ENCODE measurements at places on chromosomes 2 and 18.
A peak's percentile ranks its signal among the peaks of the same experiment; 100 is the strongest.

- DNase-seq, result no peak
Measured at GRCh38 chr18:36152781-36153180, 23.1 kb downstream of the ELP2 start.

DNA sequence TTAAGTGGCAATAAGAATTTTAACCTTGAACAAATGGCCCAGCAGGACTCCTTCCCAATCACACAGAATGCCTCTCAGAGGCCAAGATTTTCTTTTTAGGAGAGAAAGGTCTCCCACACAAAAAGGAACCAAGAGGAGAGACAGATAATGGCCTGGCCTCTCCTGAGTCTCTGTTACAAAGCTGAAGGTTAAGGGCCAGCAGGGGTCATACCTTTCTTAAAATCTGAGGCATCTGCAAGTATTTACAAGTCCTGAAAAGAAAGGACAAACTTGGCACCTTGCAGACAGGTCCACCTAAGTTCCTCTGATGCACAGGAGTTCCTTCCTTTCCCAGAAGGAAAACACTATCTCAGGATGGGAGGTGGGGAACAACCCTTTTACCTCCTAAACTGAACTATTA lies 142.3 kb downstream of the TMEM163 start:
- no peak for DNase-seq

GRCh38 chr2:18117592-18117991 lies 239.1 kb downstream of the KCNS3 start:
- DNase-seq, result no peak

- DNase-seq, result no peak
Measured at GRCh38 chr2:196468394-196468793, 171.1 kb upstream of the CCDC150 start.

DNA sequence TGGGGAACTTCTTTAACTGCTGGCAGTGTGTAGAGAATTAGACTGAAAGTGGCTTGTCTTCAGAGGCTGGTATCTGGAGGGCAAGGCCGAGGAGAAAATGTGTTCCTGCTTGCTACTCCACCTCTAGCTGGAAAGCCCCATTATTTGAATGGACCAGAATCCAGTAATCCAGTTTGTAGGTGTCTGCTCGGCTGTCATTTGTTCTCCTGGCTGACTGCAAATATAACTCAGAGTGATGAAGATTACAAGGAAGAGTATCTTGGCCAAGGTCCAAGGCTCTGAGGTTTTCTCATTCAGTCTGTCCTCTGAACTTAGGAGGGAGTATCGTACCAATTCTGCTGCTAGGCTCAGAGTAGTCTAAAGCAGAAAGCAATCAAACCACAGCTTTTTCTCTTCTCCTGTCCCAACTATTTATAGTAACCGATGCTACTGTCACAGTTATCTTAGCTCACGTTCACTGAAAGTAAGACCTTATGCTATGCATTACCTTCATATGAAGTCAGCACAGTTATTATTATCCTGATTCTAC lies 228.6 kb downstream of the SETBP1 start:
- DNase-seq, result no peak

DNA sequence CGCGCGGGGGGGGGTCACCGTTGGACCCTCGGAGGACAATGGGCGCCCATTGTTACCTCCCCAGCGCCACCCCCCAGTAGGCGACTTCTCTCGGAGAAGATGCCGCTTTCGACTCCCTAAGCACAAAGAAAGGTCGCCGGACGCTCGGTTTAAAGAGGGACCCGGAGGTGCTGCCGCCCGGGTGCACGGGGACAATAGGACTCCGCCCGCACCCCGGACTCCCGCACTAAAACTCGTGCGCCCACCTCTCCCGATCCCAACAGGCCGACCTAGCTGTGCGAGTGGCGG lies 318 bp upstream of the CDC42EP3 start:
- no peak for DNase-seq

GRCh38 chr2:31675485-31675901 lies 94.8 kb upstream of the SRD5A2 start:
- DNase-seq, result no peak

DNA sequence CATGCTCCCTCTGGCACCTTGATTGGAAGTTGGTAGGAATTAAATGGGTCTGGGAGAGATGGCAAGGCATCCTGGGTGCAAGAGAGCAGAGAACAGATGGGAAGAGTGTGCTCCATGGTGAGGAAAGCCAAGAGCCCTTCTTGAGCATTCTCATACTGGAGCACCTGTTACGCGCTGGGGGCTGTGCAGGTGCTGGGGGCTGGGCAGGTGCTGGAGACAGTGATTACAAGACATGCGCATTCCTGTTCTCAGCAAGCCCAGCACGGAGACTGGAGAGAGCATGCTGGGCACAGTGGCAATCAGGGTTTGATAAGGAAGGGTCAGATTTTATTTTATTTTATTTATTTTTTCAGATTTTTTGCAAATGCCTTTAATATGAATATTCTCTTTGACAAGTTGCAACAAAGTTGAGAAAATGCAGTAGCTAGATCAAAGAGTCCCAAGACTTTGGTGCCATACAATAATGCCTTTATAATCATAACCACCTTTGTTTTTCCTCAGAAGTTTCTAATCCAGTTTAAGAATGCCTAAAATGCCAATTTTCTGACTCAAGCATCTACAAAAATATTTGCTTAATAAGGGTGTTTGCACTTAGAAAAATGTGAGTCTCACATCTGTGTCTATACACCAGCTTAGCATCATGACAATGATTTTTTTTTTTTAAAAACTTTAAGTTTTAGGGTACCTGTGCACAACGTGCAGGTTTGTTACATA lies 193.3 kb downstream of the RNF152 start:
- DNase-seq, result no peak

DNA sequence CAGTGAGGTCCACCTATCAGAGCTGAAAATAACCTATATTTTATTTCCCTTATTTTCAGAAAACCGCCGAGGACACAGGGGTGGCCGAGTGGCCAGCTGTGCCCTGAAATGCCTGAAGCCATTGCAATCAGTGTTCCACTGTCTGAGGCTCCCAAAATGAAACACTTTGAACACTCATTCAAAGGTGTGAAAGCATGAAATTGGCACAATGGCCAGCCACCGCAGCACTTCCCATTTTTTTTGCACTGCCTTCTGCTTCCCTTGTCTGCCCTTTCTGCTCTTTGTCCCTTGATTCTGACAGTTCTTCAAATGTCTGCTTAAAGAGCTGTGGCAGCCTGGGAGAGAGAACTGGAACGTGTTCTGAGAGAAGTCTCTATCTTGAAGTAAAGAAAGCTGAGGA lies 1127.5 kb upstream of the CELF4 start:
- DNase-seq, result no peak

DNA sequence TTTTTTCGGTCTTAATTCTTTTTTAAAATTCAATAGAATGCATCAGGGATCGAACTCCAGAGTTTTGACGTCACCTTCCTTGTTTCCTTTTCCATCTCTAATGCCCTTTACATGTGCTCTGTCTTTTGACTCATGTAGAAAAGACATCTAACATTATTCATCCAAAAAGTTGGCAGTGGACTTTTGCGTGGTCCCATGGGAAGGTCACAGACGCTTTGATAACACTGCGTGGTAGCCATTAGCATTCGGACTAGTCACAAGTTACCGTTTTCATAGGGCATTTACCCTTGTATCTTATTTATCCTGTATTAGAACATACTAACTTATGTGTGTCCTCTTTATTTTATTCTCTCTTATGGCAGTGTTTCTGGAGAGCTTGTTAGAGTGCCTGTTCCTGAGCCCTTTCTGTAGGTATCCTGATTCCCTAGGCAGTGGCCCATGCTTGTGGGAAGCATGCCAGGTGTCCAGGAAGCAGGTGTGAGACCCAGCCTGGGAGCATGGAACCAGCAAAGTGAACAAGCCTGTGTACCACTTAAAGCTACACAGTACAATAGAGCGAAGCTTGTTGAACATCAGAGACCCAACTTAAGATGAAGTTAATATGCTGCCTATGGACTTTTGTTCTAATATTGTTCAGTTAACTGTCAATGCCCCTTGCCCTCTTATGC lies 73.6 kb upstream of the RBM44 start:
- no peak for DNase-seq

- no peak for DNase-seq
Measured at GRCh38 chr18:48328473-48329210, 80.5 kb downstream of the ZBTB7C start.

- no peak for DNase-seq
Measured at GRCh38 chr18:74577019-74577418, 20.7 kb upstream of the ZNF407 start.

- no peak for DNase-seq
Measured at GRCh38 chr2:48282161-48282680, 247.7 kb upstream of the STON1 start.

GRCh38 chr2:159153463-159153862 lies 133.0 kb downstream of the WDSUB1 start:
- no peak for DNase-seq

DNA sequence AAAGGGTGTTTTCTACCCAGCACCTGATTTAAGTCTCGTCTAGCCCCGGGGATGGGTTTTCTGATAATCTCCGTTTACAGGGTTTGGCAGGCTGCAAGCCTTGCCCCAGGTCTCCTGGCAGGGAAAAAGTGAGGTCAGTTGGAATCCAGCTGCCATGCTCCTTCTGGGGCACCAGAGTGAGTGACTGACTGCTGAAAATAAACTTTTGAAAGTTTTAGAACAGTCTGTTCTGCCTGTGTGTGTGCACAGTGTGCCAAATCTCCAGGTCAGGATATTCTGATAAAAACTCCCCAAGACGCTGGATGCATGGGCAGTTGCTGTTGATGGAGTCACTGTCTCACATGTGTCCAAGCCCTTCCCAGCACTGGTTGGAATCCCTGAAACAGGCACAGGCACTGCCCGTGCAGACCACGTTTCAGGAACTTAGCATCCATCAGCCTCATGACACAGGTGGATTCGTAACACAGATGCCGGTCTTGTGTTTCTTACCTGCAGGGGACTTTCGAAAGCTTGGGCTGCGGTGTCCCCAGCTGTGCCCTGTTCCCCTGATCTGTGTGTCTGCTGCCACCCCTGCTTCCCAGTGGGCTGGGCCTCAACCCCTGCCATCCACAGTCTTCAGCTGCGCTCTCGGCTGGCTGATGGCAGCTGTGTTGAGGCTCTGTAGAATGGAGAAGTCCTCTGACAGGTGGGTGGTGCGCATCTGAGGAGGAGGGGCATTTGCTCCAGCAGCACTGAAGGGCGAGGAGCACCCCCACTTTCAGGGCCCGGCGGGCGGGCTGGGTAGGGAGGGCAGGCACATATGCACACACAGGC lies 65.0 kb downstream of the SH3RF3 start:
- DNase-seq, result peak; percentile 57

DNA sequence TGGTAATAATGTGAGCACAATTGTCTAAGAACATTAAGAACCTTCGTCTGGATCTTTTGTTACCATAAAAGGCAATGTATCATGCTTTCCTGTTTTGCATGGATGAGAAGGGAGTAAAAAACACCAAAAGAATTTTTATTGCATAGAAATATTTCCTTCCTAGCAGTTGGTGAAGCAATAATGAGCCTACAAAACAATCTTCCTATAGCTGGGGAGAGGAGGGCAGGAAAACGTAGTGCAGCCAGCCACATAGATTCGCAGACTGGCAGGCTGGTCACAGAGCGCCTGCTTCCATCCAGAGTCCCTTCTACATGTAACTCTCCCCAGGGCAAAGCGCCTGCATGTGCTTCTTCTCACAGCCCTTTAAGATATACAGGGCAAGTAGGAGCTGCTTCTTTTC lies 190.4 kb downstream of the BABAM2 start:
- no peak for DNase-seq

- no peak for DNase-seq
Measured at GRCh38 chr2:41717839-41718238, 330.0 kb upstream of the PKDCC start.

- no peak for DNase-seq
Measured at GRCh38 chr2:224577541-224577940, 7.6 kb downstream of the CUL3 start.

GRCh38 chr2:29617351-29617750 lies 304.0 kb downstream of the ALK start:
- DNase-seq, result no peak

DNA sequence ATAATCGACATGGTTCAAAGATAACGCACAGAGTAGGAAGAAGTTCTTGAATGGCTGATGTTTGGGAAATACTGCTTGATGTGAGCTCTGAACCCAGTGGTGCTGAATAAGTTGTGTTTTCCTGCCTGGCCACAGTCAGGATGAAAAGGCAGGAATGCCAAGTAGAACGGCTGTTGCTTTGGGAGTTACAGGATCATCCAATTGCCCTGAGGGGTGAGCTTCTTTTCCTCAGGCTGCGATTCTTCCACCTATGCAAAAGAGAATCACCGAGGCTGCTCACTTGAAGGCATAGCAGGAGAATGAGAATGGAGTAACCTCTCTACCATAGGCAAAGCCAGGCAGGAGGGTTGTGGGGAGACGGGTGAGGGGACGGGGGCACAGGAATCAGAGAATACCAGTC lies 14.4 kb upstream of the IGFBP2 start:
- no peak for DNase-seq

- peak; percentile 49 for DNase-seq
Measured at GRCh38 chr2:201257381-201257955, 2.9 kb upstream of the CASP8 start.

GRCh38 chr2:189014449-189015138 lies 40.4 kb downstream of the COL3A1 start:
- no peak for DNase-seq

DNA sequence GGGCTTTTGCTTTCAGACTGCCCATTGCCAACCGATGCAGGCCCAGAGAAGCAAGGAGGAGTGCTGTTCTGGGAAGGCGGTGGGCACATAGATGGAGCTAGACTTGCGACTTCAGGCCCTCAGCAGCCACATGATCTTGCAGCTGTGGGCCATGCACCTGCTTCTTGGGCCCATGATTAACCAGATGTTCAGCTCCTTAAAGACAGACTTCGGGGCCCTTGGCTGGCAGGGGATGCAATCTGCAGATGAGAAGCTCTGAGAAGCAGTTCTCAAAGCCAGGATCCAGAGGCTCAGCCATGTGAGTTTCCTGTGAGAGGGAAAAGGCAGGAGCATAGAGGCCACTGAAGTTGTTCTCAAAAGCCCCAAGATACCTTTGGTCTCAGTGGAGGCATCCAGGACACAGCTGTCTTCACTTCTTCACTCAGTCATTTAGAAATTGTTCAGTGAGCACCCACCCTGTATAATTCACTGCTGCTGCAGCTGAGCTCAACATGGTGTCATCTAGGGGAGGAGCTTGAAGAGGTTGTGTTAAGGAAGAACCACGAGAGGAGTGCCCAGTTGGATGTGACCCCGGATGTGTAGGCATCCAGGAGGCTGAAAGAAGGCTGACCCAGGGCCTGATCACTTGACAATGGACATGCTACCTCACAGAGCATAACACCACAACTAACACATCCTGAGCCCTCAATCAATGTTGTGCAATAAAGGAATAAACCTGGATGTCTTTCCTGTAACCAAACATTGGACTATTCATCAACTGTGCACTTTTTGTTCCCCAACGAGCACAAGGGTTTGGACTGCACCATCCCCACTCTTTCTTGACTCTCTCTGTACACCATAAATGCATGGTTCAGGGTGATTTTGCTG lies 44.7 kb upstream of the TMEM200C start:
- no peak for DNase-seq

DNA sequence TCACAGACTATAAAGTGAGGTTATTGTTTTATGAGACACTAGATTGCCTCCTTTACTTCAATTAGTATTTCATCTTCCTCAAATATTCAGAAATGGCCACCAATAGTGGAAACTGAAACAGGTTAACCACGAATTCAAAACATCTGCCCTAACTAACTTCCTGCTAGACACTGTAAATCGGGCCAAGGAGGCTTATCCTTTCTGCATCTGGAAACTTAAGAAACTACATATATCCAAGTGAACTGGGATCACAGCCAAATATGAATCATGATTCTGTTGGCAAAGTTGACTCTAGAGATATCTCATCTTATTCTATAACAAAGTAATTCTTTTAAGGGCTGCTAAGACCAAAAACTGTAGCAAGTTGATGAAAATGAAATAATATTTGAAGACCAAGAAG lies 136.6 kb upstream of the ZC3H15 start:
- no peak for DNase-seq

All from right hindlimb (tissue), 1 donor.